Activated naive CD4-positive, alpha-beta T cell treated with anti-CD3 and anti-CD28 coated beads, Interleukin-2, amount 10 ng/mL, durations not matched to agents 5 hours and 36 hours (primary cell): ENCODE measurements at places on chromosomes 6 and 20. TPM values are rescaled to one million over a fixed set of nuclear protein-coding genes. Genes with fewer than 3 reads are reported as not detected.

The CASS4 gene
- total RNA-seq, result 5.8 TPM

The MCHR2 gene
- total RNA-seq, result not detected

The NINL gene
- total RNA-seq, result 3.8 TPM

The EYS gene
- total RNA-seq, result not detected
